ENCODE measurements at places on chromosomes 6 and 20.

DNA sequence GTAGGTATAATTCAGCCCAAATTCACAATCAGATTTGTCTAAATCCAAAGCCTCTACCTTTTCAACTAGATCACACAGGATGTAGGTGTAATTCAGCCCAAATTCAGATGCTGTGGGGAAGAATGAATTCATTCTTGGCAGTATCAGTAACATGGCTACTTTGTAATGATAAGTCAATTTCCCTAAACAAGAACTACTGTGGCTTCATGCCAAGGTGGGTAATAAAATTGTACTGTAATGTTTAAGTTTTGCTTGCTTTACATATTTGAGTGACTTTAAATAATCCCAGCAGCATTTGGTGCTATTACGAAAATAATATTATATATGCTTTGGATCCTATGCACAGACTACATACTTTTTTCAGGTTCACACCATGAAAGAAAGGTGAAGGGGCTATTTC is 239.1 kb downstream of the HDGFL1 start:
- no peak for DNase-seq

DNA sequence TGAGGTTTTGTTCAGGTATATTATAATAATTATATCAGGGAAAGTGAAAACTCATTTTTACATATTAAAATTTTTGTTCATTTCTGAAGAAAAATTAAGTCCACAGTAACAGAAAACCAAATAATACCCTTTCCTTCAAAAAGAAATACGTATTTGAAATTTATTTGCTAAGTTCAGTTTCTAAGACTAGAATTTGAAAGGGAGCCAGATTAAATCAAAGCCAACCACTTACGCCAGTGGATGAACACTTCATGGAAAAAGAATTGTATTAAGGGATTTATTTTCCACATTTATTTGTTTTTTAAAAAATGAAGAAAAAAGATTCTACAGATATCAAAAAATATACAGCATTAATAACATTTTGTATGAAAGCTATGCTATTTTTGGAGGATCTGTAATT is 654.4 kb downstream of the EYS start:
- DNase-seq: no peak

DNA sequence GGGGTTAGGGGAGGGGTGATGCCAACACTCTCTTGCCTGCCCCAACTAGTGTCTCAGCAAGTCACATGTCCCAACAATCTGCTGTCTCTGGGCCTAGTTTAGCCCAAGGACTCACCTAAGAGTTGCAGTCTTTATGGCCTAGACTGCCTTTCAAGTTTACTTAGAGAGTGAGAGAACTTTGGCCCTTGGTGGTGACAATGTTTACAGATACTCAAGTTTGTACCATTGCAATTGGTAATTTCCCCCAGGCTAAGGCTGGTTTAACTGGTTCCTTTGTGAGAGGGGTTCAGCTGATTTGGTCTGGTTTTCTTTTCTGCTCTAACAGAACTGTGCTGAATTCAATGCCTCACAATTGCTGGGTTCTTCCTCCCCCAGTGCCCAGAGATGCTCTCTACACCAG is 1279.9 kb upstream of the EYS start:
- no peak for DNase-seq

- no peak for DNase-seq
These were observed 19.6 kb downstream of the MYLIP start for GRCh38 chr6:16148498-16148897.

DNA sequence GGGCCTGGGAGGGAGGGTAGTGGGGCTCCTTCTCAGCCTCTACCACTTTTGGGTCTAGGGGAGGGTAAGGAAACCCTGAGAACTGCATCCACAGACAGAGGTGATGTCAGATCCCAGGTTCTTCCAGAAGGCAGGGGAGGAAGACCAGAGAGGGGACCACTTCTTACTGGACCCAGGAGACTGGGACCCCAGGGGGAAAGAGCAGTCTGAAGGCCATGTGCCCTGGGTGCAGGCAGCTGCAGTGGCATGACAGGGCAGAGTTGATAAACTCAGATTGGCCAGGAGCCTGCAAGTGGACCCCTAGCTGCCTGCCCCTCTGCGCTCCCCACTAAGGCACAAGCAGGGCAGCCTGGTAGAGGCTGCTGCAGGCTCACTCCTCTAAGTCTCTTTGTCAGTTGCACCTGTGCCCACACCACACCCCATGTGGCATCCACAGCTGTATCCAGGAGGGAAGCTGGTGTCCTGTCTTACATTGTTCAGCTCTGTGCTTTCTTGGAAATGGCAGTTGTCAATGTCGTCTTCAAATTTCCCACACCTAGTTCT is 2.7 kb downstream of the CST9L start:
- no peak for DNase-seq

Measured in BE2C (cell line).